ENCODE measurements at places on chromosomes 12 and 14.

- no peak for DNase-seq
These were observed 382.4 kb downstream of the APAF1 start for GRCh38 chr12:99027461-99027860.

GRCh38 chr12:43338848-43339526, 213.0 kb downstream of the ADAMTS20 start:
- no peak for DNase-seq

- DNase-seq = no peak
These were observed 833 bp upstream of the BHLHE41 start for GRCh38 chr12:26125400-26126339.

GRCh38 chr12:53754188-53754585, 2.4 kb upstream of the CISTR start:
- DNase-seq = no peak

DNA sequence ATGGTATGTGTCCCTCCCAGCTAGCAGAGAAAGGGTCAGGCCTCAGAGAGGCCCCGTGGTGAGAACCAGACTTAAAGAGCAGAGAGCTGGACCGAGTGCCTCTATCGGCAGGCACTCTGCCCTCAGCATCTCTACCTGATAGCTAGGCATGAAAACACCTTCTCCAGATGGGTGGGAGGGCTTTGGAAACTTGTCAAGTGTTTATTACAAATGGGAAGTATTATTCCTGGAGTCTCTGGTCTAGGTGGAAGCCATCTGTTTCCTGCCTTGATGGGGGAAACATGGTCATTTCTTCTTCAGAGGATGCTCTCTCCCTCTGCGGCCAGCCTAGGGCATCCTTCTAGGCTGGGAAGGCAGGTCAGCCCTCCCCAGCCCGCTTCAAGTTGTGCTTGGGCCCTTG, 2.3 kb downstream of the TMEM63C start:
- no peak for DNase-seq

- DNase-seq = no peak
These were observed 21.0 kb upstream of the MAP1LC3B2 start for GRCh38 chr12:116538076-116538591.

GRCh38 chr14:23376482-23377197, at the start of gene CMTM5:
Gene CMTM5, plus strand, starts transcription at chr14:23377046. Its CDS starts 206 bp downstream, at chr14:23377252.
- no peak for DNase-seq

- DNase-seq = no peak
These were observed 9.9 kb downstream of the GPHB5 start for GRCh38 chr14:63308723-63309317.

DNA sequence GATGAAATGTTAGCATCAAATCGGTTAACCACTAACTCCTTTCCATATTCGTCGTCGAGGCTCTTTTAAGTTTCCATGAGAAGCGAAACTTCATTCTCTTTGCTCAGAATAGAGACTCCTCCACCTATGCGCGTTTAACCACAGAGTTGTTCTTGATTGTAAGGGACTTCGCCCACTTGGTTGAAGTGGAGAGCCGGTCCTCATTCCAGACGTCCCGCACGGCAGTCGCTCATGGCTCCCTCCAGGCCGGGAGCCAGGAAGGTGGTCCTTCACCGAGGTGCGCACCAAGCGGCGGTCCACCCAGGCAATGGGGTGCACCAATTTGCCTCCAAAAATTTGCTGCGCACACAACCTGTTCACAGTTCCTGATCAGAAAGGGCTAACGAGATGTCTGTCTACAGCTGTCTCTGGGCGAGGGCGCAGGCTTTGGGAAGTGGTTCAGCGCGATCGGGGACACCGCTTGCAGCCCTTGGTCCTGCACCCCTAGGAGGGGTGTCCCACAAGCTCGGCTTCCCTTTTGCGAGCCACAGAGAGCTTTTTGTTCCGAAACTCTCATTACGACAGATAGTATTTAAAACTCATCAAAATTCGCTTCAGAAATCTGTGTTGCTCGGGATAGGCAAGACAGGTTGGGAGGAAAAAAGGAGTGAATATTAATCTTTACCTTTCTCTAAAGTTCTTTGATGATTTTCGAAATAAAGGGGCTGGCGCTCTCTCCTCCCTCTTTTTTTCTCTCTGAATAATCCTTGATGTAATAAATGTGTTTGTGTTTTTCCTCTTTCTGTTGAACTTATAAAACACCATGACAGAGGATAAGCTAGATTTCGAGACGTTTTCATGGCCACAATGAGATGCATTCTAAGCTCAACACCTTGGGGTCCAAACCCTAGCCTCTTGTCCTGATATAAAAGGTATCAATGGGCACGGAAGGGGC, 6.4 kb upstream of the ALX1 start:
- no peak for DNase-seq

DNA sequence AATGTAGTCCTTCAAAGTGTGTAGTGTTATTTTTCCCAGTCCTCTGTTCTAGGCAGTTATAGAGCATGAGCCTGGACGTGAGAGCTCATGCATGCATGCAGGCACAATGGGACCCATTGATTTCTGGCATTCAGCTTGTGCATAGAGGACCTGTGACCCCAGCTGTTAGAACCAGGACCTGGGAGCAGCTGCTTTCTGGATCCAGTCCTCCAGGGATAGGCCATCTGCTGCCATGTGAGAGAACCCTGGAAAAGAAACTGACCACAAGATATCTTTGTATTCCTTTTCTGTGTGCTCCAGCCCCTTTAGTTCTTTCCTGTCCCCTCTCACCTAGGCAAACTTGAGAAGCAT, 76.9 kb downstream of the SUSD6 start:
- no peak for DNase-seq

DNA sequence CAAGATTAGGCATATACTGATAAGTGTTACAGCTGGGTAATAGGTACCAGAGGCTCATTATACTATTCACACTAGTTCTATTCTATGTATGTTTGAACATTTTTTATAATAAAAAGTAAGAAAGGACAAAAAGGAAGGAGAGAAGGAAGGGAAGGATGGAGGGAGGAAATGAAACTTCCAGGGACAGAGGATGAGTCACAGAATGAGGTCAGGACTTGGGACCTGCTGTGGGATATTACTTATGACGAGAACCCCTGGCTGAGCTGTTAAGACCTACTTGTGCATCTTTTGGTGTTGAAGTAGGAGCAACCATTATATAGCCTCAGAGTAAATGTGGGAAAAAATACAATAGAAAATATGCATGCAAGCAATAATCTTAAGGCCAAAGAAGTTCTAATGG, 16.7 kb upstream of the TMEM260 start:
- DNase-seq = no peak

DNA sequence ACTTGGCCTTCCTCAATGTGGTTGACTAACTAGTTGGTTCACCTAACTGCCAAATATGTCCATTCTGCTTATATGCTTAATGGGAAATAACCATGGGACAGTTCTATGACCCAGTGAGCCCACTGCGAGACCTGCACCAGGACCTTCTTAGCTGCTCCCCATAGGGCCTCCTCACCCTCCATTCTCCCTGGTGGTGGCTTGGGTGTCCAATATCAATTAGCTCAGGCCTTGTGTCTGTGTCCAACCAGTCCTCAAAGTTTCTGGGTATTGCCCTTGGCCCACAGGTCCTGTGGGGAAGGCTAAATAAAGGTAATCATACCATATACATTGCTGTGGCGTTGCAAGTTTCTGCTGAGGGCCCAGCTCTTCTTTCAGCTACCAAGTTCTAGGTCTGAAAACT, 228.2 kb downstream of the PCNX1 start:
- DNase-seq = no peak

DNA sequence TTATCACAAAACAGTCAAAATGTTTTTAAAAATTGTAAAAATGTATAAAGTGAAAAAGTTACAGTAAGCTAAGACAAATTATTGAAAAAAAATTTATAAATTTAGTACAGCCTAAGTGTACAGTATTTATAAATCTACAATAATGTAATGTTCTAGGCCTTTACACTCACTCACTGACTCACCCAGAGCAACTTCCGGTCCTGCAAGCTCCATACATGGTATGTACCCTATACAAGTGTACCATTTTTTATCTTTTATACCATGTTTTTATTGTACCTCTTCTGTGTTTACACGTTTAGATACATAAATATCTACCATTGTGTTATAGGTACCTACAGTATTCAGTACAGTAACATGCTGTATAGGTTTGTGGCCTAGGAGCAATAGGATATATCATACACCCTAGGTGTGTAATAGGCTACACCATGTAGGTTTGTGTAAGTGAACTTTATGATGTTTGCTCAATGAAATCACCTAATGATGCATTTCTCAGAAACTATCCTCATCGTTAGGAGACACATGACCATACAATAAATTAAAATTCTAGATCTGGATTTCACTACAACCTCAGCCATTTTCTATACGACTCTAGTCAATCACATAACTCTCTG, 66.8 kb downstream of the TXNDC16 start:
- DNase-seq = no peak

DNA sequence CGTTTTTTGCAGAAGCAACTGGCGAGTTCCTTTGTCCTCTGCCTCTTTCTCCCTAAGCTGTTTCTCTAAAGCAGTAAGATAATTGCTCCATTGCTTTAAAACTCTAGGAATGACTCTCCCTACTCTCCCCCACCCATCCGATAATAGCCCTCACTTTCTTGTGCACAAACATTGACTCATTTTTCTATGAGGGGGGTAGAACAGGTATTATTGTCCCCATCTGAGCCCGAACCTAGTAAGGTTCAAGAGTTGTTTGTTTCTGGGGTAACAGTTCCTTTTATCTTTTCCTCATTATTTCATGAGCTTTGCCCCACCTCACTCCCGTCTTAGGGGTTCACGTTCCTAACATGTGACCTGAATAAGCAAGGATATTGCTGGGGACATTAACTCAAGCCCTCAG, 190.6 kb downstream of the EMP1 start:
- no peak for DNase-seq

- DNase-seq = no peak
These were observed 942 bp downstream of the ATF7IP start for GRCh38 chr12:14366209-14367039.

DNA sequence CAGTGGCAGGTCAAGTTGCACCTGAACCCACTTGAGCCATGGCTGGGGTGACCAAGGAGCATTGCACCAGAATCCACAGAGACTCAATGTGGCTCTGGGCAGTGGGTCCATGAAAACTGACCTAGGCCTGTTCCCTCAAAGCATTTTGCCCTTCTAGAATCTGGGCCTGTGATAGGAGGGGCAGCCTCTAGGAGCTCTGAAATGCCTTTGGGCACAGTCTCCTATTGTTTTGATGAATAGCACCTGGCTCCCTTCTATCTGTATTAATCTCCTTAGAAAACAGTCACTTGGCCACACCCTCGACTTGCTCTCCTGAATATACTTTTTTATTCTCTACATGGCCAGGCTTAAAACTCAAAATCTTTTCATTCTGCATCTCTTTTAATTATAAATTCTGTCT, 14.1 kb upstream of the KRAS start:
- DNase-seq = no peak

DNA sequence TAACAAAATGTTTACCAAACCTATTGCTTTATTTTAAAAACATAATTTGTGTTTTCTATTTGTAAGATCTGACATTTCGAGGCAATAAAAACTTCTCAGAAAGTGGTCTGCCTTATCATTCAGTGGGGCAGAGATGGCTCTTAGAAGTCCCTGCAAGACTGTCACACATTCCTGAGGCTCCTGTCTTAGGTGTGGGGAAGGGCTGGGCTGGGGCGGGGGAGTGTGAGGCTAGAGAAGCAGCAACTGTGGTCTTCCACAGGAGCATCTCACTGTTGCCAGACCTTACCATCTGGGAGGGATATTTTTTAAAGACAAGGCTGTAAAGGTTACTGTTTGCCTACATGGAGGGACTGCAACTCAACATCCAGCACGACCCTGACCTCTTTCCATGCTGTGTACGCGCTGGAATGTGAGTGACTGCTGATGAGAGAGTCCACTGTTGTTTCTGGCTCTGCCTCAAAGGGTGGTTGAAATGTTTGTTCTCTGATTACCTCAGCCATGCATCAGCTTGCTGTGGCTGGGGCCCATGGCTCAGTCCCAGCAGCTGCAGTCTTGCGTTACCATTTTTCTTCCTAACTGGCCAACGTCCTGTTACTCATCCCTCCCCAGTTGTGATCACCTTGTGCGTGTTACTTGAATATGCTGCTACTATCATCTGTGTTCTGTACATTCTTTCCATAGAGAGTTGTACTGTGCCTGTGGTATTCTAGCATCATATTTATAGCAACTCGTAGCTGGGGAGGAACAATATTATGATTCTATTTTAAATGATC, 12.4 kb downstream of the ERG28 start:
- no peak for DNase-seq

- no peak for DNase-seq
These were observed 4.6 kb downstream of the IFI27 start for GRCh38 chr14:94115058-94115591.

DNA sequence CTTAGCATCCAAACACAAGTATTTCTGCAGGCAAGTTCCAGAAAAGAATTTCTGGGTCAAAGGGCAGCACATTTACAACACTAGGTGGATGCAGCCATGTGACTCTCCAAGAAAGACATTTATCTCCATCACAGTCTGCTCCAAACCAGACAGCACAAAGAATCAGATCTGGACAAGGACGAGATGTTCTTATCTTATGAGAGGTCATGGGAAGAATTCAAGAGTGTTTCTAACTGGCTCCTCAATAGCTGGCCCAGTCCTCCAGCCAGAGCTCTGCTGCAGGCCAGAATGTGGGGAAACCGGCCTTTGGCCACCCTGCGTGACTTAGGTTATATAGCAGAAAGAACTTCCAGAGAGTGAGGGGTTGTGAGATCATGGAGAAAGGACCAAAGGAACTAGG, 17.4 kb downstream of the TMEM119 start:
- no peak for DNase-seq

- DNase-seq = no peak
These were observed 16.1 kb upstream of the AICDA start for GRCh38 chr12:8628731-8629130.

DNA sequence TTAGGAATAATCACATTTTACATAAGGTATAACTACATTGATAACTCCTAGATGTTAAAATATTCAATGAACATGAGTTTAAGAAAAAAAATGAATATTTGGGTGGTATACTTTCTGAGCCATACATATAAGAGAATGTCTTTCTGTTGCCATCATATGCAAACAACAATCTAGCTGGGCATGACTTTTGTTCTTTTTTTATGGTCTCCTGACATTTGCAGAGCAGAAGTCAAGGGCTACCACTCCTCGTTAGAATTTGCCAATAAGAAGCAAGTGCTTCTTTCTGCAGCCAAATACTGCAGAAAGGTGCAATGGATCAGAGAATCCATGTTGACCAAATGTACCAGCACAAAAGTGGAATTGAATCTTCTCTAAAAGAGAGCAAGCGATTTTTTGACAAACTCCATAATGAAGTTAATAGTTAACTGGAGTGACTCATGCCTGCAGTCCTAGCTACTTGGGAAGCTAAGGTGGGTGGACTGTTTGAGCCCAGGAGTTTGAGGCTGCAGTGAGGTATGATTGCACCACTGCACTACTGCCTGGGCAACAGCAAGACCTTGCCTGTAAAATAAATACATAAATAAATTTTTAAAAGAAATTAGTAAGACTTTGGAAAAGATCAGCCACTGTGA, 25.5 kb upstream of the CCDC91 start:
- no peak for DNase-seq

All from T-cell (primary cell).